ENCODE measurements at places on chromosomes 7 and 10.

DNA sequence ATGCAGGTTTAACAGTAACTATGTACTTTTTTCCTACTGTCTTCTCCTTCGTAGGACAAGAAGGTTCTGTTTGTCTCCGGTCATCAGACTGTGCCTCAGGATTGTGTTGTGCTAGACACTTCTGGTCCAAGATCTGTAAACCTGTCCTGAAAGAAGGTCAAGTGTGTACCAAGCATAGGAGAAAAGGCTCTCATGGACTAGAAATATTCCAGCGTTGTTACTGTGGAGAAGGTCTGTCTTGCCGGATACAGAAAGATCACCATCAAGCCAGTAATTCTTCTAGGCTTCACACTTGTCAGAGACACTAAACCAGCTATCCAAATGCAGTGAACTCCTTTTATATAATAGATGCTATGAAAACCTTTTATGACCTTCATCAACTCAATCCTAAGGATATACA lies 2.4 kb downstream of the DKK1 start:
- H3K27ac ChIP-seq: no peak overlapping the region
- H3K4me1 ChIP-seq: peaks cover 10% of the 10 kb centered on the region
- no peak for DNase-seq
- H3K27me3 ChIP-seq: peaks cover 41% of the 10 kb centered on the region
- no peaks in the 10 kb centered on the region for H3K36me3 ChIP-seq

DNA sequence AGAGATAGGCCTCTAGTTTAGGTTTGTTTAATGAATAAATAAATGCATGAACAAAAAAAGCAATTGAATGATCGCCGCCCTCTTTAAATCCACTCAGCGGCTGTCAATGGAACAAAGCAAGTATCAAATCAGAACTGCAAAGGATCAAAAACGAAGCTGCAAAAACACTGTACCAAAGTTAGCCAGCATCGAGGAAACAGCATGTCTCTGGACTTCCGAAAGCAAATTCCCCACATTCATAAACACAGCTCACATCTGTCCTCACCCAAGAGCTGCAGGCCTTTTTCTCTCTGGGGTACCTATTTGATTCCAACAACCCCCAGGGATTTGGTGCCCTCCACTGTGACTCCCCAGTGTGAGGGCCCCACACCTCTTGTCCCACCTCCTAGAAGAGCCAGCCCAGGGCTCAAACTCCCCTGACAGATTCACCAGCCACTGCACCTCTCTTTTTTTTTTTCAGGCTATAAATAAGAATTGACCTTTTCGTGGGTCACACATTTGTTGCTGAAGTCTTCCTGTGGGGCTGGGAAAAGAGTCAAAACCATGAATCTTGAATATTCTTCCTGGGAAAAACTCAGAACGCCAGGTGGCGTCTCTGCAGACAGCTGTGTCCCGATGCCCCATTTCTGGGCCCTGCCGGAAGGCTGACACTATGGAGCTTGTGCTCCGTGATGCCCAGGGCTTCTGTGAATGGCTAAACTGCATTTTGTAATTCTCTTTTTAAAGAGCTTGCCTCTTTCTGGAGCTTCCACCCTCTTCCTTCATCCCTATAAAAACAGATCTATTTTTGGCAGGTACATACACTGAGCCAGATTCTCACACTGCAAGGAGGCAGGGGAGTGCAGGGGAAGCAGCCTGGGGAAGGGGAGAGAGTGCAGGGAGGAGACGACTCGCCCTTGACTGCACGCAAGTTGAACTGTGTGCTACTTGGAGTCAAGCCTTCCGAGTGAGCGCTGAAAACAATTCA lies 51.7 kb downstream of the HSPA12A start:
- DNase-seq: no peak
- H3K27me3 ChIP-seq: peaks cover 6% of the 10 kb centered on the region
- no peak overlapping the region for H3K27ac ChIP-seq
- no peak overlapping the region for H3K4me3 ChIP-seq
- no peaks in the 10 kb centered on the region for H3K36me3 ChIP-seq

DNA sequence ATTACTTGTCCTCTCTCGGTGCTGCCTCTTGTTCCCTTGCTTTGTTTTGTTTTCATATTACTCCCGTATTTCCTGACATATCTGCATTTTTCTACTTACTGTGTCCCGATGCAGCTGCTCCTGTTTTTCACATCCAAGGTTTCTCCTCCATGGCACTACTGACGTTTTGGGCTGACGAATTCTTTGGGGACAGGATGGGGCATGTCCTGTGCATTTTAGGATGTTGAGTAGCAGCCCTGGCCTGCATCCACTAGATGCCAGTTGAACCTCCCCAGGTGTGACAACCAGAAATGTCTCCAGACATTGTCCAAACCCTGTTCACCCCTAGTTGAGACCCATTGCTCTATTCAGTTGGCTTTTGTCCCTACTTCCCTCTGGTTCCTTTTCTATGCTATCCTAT lies 12.4 kb downstream of the ZNF789 start:
- H3K27me3 ChIP-seq: no peaks in the 10 kb centered on the region
- H3K4me3 ChIP-seq: no peak overlapping the region
- no peak for DNase-seq
- no peaks in the 10 kb centered on the region for H3K4me1 ChIP-seq

- H3K27ac ChIP-seq: no peak overlapping the region
- DNase-seq: no peak
- no peaks in the 10 kb centered on the region for H3K4me1 ChIP-seq
- H3K36me3 ChIP-seq: no peaks in the 10 kb centered on the region
Measured at GRCh38 chr7:147406521-147407135, 1183.9 kb upstream of the C7orf33 start.

DNA sequence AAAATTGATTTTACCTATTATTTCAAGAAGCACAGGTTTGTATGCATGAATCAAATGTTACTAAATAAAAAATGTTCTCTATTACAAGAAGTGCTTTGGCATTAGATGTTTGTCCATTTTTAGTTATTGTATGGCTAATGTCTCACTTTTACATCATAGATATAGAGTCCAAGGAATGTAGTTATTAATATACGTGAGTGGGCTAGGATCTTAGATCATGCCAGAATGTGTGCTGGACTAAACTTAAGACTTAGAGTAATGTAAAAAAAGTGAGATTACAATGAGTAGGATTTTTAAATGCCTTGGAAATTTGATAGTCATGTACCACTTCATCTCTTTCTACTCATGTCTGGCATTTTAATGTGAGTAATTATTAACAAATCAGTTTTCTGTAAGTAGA lies 196.6 kb downstream of the ARL4A start:
- H3K4me3 ChIP-seq: no peak overlapping the region
- no peak for DNase-seq

GRCh38 chr7:81140252-81140651 lies 221.4 kb upstream of the SEMA3C start:
- H3K4me3 ChIP-seq: no peak overlapping the region
- no peak for DNase-seq
- H3K4me1 ChIP-seq: no peaks in the 10 kb centered on the region
- H3K36me3 ChIP-seq: no peaks in the 10 kb centered on the region

GRCh38 chr7:69411018-69411417 lies 187.3 kb upstream of the AUTS2 start:
- no peak for DNase-seq
- H3K27me3 ChIP-seq: no peaks in the 10 kb centered on the region
- no peak overlapping the region for H3K4me3 ChIP-seq
- H3K4me1 ChIP-seq: no peaks in the 10 kb centered on the region
- no peaks in the 10 kb centered on the region for H3K36me3 ChIP-seq

DNA sequence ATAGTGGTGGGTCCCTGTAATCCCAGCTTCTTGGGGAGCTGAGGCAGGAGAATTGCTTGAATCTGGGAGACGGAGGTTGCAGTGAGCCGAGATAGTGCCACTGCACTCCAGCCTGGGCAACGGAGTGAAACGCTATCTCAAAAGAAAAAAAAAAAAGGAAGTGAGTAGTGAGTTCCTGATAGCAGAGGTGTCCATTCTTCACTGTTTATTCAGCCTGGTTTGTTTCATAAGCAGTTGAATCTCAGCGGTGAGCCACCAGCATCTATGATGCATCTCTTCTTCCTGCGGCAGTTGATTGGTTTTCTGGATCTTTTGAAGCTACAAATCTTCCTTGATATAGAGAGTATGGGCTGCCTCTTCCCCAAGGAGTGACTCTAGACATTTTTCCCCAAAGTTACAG lies 316.1 kb upstream of the MTPN start:
- no peaks in the 10 kb centered on the region for H3K4me1 ChIP-seq
- no peaks in the 10 kb centered on the region for H3K27me3 ChIP-seq
- DNase-seq: no peak

GRCh38 chr10:60098677-60099601 lies 192.6 kb upstream of the CCDC6 start:
- no peak overlapping the region for H3K27ac ChIP-seq
- no peak overlapping the region for H3K4me3 ChIP-seq
- no peak for DNase-seq
- no peaks in the 10 kb centered on the region for H3K36me3 ChIP-seq
- no peaks in the 10 kb centered on the region for H3K27me3 ChIP-seq
- no peaks in the 10 kb centered on the region for H3K4me1 ChIP-seq

GRCh38 chr10:52895059-52895458 lies 122.5 kb upstream of the MBL2 start:
- no peaks in the 10 kb centered on the region for H3K36me3 ChIP-seq
- H3K4me1 ChIP-seq: no peaks in the 10 kb centered on the region
- DNase-seq: no peak
- no peaks in the 10 kb centered on the region for H3K27me3 ChIP-seq

GRCh38 chr10:81116201-81116600 lies 578.5 kb downstream of the SH2D4B start:
- no peak for DNase-seq
- H3K27ac ChIP-seq: no peak overlapping the region
- H3K4me1 ChIP-seq: no peaks in the 10 kb centered on the region
- H3K36me3 ChIP-seq: no peaks in the 10 kb centered on the region
- H3K4me3 ChIP-seq: no peak overlapping the region

GRCh38 chr7:12323415-12323814 lies 80.2 kb downstream of the VWDE start:
- H3K4me3 ChIP-seq: no peak overlapping the region
- no peaks in the 10 kb centered on the region for H3K4me1 ChIP-seq
- H3K27me3 ChIP-seq: no peaks in the 10 kb centered on the region
- no peak overlapping the region for H3K27ac ChIP-seq
- DNase-seq: no peak

- H3K27me3 ChIP-seq: no peaks in the 10 kb centered on the region
- peaks cover 19% of the 10 kb centered on the region for H3K4me1 ChIP-seq
- H3K27ac ChIP-seq: peak overlapping the region; percentile 88
- H3K36me3 ChIP-seq: peaks cover 48% of the 10 kb centered on the region
Measured at GRCh38 chr10:84424731-84425167, 96.4 kb downstream of the CCSER2 start.

GRCh38 chr7:141055146-141055545 lies 18.7 kb upstream of the TMEM178B start:
- no peak for DNase-seq
- peaks cover 11% of the 10 kb centered on the region for H3K27me3 ChIP-seq
- no peak overlapping the region for H3K4me3 ChIP-seq
- no peak overlapping the region for H3K27ac ChIP-seq

- no peaks in the 10 kb centered on the region for H3K36me3 ChIP-seq
- no peak overlapping the region for H3K27ac ChIP-seq
- no peaks in the 10 kb centered on the region for H3K4me1 ChIP-seq
- peaks cover 27% of the 10 kb centered on the region for H3K27me3 ChIP-seq
- no peak overlapping the region for H3K4me3 ChIP-seq
Measured at GRCh38 chr10:89869180-89869579, 167.8 kb downstream of the KIF20B start.

DNA sequence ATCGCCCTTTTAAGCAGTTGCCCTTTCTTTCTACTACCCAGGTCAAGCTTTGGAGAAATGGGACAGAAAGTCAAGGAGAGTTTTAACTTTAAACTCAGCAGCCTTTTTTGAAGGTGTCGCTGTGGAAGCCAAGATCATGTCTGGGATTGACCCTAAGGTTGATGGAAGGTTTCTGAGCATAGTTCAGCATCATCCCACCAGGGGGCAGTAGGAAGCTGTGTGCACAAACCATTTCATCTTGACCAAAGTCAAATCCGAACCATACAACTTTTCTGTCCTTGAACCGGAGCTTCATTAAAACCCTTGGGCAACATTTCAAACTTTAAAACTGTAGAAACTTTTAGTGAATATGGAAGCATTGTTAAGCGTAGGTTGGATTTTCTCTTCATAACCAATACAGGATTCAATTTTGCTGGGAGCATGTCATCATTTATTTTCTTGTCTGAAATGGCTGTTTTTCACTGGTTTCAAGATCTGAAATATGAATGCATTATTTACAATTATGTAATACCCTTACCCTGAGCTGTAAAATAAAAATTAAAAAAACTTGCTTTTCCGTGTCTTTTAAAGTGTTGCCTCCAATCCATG lies 214.4 kb upstream of the KIAA1217 start:
- H3K4me1 ChIP-seq: no peaks in the 10 kb centered on the region
- H3K27ac ChIP-seq: no peak overlapping the region
- no peaks in the 10 kb centered on the region for H3K36me3 ChIP-seq
- H3K4me3 ChIP-seq: no peak overlapping the region

DNA sequence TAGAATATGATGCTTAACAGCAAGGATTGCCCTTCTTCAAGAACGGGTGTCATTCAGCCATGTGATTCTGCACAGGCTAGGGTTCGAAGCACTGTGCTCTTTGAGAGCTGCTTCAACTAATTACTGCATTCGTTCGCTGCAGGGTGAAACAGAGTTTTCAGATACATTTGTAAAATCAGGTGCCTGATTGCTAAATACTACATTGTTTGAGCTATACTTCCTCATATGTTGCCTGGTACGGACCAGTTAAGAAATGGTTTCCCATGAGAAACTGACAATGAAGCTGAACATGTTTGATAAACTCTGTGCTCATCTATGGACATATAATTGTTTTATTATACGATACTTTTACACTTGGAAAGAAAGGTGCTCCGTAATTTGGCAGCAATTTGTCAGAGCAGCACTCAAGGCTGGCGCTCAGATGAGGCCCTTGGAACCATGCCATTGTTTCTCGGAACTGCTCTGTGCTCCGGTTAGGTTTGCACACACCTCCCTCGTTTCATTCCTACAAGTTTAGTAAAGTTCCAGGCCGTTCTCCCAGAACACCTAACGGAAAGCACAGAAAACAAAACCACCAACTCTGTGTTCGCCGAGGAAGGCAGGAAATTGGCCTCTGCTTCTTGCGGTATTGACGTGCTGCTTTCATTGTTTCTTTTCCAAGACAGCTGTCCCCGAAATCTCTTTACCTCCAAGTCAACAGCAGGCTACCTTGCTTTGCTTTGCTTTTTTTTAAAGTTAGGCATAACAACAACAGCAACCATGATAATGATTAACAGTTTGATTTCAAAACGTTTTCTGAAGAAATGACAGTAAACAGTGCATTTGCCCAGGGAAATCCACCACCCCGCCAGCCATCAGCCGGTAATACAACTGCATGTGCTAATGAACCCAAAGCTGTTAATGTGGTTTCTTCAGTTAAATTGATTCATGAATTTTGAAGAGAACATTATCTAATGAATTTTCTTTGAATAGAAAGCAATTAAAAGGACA lies 206.9 kb downstream of the EBF3 start:
- H3K27me3 ChIP-seq: no peaks in the 10 kb centered on the region
- H3K4me1 ChIP-seq: peaks cover 7% of the 10 kb centered on the region
- H3K36me3 ChIP-seq: no peaks in the 10 kb centered on the region
- DNase-seq: peak; percentile 64
